ENCODE measurements at places on chromosomes 3 and 15.

- H3K4me1 ChIP-seq = no peaks in the 10 kb centered on the region
- DNase-seq = no peak
- H3K27me3 ChIP-seq = no peaks in the 10 kb centered on the region
- no peaks in the 10 kb centered on the region for H3K36me3 ChIP-seq
- H3K4me3 ChIP-seq = no peak overlapping the region
- no peak overlapping the region for H3K27ac ChIP-seq
These were observed 527.4 kb downstream of the SI start for GRCh38 chr3:164550857-164551256.

- H3K36me3 ChIP-seq = no peaks in the 10 kb centered on the region
- H3K4me1 ChIP-seq = no peaks in the 10 kb centered on the region
- no peaks in the 10 kb centered on the region for H3K27me3 ChIP-seq
- H3K4me3 ChIP-seq = no peak overlapping the region
- H3K27ac ChIP-seq = no peak overlapping the region
These were observed 348.5 kb upstream of the ROBO1 start for GRCh38 chr3:80116281-80116680.

DNA sequence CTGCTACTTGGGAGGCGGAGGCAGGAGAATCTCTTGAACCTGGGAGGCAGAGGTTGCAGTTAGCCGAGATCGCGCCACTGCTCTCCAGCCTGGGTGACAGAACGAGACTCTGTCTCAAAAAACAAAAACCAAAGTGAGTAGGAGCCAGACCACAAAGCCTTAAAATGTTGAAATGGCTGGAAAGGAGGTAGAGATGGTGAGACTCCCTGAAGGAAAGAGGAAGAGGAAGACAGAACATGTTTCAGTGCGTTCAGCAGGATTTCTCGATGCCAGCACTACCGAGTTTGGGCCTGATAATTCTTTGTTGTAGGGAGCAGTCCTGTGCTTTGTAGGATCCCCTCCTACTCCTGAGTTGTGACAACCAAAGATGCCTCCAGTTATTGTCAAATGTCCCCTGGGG lies 189.9 kb downstream of the AKAP13 start:
- H3K4me3 ChIP-seq = no peak overlapping the region
- no peak overlapping the region for H3K27ac ChIP-seq

GRCh38 chr15:40852529-40852928 lies 8.7 kb downstream of the SPINT1 start:
- no peak for DNase-seq
- no peak overlapping the region for H3K4me3 ChIP-seq
- no peaks in the 10 kb centered on the region for H3K27me3 ChIP-seq
- H3K4me1 ChIP-seq = no peaks in the 10 kb centered on the region
- no peak overlapping the region for H3K27ac ChIP-seq

- no peak overlapping the region for H3K4me3 ChIP-seq
- no peak overlapping the region for H3K27ac ChIP-seq
- DNase-seq = no peak
- no peaks in the 10 kb centered on the region for H3K4me1 ChIP-seq
These were observed 140.3 kb downstream of the ARPP21 start for GRCh38 chr3:35779611-35780010.

GRCh38 chr3:126412841-126413692 lies 18.4 kb downstream of the CFAP100 start:
- H3K27ac ChIP-seq = no peak overlapping the region
- H3K4me1 ChIP-seq = no peaks in the 10 kb centered on the region
- H3K27me3 ChIP-seq = no peaks in the 10 kb centered on the region

DNA sequence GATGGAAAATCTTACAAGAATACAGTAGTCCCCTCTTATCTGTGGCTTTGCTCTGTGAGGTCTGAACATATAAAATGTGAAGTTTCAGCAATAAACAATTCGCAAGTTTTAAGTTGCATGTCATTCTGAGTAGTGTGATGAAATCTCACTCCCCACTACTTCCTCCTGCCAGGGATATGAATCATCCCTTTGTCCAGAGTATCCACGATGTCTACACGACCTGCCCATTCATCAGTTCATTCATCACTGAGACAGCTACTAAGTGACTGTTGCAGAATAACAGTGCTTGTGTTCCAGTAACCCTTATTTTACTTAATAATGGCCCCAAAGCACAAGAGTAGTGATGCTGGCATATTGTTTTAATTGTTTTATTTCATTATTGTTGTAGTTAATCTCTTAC lies 489.2 kb upstream of the UBE2E2 start:
- DNase-seq = no peak
- H3K4me1 ChIP-seq = no peaks in the 10 kb centered on the region
- H3K4me3 ChIP-seq = no peak overlapping the region
- H3K27me3 ChIP-seq = no peaks in the 10 kb centered on the region

- H3K4me1 ChIP-seq = peaks cover 31% of the 10 kb centered on the region
- no peak for DNase-seq
- H3K4me3 ChIP-seq = peak overlapping the region; percentile 48
These were observed 3.9 kb downstream of the ZIC1 start for GRCh38 chr3:147412917-147413685.

DNA sequence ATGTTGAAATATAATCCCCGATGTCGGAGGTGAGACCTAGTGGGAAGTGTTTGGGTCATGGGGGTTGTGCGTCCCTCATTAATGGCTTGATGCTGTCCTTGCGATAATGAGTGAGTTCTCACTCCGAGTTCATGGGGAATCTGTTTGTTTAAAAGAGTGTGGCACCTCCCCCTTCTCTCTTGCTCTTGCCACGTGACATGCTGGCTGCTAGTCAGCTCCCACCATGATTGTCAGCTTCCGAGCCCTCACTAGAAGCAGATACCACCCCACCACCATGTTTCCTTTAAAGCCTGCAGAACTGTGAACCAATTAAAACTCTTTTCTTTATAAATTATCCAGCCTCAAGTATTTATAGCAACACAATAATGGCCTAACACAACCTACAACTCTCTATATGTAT lies 166.3 kb upstream of the MBNL1 start:
- no peak overlapping the region for H3K4me3 ChIP-seq
- DNase-seq = no peak
- H3K27me3 ChIP-seq = no peaks in the 10 kb centered on the region

DNA sequence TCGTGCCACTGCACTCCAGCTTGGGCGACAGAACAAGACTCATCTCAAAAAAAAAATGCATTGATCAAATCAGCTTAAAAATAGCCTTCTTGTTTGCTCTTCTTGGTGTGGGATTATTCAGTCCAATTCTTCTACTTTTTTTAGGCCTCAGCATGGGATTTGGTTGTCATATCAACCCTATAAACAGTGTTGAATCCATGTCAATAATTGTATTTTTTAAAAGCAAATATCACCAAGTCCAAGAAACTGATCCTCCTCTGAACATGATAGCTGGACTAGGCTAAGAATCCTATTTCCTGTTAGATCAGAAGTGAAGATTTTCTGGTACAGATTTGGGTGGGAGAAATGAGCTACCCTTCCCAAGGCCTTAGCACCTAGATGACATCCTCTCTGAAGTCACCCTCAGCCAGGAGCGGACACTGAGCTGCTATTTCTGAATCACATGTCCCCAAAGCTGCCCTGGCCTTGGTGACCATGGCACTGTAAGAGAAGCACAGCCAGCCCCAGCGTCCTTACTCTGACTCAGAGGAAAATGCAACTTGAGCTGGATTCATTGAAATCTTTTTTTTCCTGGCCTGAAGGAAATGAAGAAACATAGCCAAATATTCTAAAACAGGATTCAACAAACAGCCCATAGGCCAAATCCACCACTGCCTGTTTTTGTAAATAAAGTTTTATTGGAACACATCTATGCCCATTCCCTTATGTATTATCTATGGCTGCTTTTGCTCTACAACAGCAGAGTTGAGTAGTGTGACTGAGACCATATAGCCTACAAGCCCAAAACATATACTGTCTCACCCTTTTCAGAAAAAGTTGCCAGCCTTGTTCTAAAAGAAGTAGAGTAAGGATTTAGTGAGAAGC lies 215.9 kb upstream of the CTDSPL start:
- DNase-seq = no peak
- no peaks in the 10 kb centered on the region for H3K27me3 ChIP-seq
- H3K27ac ChIP-seq = no peak overlapping the region
- no peaks in the 10 kb centered on the region for H3K4me1 ChIP-seq
- H3K4me3 ChIP-seq = no peak overlapping the region
- H3K36me3 ChIP-seq = no peaks in the 10 kb centered on the region

- no peak for DNase-seq
- H3K36me3 ChIP-seq = peaks cover 78% of the 10 kb centered on the region
- H3K27ac ChIP-seq = no peak overlapping the region
- H3K27me3 ChIP-seq = no peaks in the 10 kb centered on the region
These were observed 27.5 kb upstream of the TM4SF19 start for GRCh38 chr3:196365736-196366135.

- DNase-seq = no peak
- no peaks in the 10 kb centered on the region for H3K27me3 ChIP-seq
- H3K4me3 ChIP-seq = no peak overlapping the region
- H3K4me1 ChIP-seq = no peaks in the 10 kb centered on the region
- no peak overlapping the region for H3K27ac ChIP-seq
- no peaks in the 10 kb centered on the region for H3K36me3 ChIP-seq
These were observed 391.5 kb downstream of the ERC2 start for GRCh38 chr3:56076746-56077145.

- no peaks in the 10 kb centered on the region for H3K36me3 ChIP-seq
- H3K27me3 ChIP-seq = no peaks in the 10 kb centered on the region
- H3K4me1 ChIP-seq = no peaks in the 10 kb centered on the region
- no peak for DNase-seq
These were observed 417.3 kb downstream of the GABRB3 start for GRCh38 chr15:26355472-26356074.

- H3K27me3 ChIP-seq = no peaks in the 10 kb centered on the region
- H3K4me1 ChIP-seq = no peaks in the 10 kb centered on the region
These were observed 14.8 kb upstream of the ACSBG1 start for GRCh38 chr15:78249131-78249530.

- DNase-seq = no peak
- no peak overlapping the region for H3K27ac ChIP-seq
- H3K27me3 ChIP-seq = peaks cover 1% of the 10 kb centered on the region
- H3K36me3 ChIP-seq = no peaks in the 10 kb centered on the region
- no peaks in the 10 kb centered on the region for H3K4me1 ChIP-seq
These were observed 15.2 kb downstream of the P2RY1 start for GRCh38 chr3:152849996-152850578.

All from CD4-positive, CD25-positive, alpha-beta regulatory T cell (primary cell).